ENCODE measurements at places on chromosomes 6 and 20.

DNA sequence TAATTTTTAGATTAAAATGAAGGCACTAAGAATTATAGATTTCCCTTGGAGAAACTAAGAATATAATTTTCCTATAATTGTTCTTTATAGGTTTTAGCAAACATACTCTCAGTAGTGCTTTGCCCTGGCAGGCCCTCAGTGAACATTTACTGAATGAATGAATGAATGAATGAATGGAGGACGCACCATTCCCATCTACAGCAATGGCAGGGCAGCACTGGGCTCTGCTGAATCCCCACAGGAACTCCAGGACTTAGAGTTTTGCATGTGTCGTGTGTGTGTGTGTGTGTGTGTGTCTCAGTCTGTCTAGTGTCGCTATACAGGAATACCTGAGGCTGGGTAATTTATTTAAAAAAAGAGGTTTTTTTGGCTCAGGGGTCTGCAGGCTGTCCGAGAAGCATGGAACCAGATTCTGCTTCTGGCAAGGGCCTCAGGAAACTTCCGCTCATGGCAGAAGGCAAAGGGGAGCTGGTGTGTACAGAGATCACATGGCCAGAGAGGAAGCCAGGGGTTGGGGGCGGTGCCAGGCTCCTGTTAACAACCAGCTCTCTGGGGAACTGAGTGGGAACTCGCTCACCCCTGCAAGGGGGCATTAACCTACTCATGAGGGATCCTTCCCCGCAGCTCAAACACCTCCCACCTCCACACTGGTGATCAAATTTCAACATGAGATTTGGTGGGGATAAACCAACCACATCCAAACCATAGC is 20.1 kb downstream of the RNASET2 start:
- no peak for DNase-seq

DNA sequence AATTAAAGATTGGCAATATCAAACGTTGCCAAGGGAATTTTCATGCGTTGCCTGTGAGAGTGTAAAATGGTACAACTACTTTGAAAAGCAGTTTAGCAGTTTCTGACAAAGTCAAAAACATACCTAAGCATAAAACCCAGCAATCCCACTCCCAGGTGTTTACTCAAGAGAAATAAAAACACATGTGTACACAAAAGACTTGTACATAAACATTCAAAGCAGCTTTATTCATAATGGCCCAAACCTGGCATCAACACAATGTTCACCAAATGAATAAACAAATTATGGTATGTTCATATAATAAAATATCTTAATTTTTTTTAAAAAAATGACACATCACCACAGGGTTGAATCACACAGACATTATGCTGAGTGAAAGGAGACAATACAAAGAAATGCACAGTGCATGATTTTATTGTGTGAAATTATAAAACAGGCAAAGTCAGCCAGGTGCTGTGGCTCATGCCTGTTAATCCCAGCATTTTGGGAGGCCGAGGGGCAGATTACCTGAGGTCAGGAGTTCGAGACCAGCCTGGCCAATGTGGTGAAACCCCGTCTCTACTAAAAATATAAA is 240.4 kb upstream of the MARCKS start:
- DNase-seq, result no peak

GRCh38 chr6:107460083-107460631 is 793 bp upstream of the PDSS2 start:
- DNase-seq, result no peak

DNA sequence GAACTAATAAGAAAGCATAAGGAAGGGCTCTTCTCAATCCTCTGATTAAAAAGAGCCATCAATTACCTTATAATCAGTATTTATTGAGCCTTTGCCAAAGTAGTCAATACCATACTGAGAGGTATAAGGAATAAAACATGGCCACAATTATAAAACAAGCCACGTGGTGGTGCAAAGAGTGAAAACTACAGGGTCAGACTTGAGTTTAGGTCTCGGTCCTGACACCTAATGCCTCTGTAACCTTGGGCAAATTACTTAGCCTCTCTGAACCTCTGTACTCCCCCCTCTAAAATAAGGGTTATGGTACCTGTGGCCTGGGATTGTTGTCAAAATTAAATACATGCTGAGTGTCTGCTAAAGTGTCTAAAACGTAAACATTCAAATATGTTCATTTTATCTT is 11.8 kb downstream of the TRIM10 start:
- DNase-seq, result no peak

DNA sequence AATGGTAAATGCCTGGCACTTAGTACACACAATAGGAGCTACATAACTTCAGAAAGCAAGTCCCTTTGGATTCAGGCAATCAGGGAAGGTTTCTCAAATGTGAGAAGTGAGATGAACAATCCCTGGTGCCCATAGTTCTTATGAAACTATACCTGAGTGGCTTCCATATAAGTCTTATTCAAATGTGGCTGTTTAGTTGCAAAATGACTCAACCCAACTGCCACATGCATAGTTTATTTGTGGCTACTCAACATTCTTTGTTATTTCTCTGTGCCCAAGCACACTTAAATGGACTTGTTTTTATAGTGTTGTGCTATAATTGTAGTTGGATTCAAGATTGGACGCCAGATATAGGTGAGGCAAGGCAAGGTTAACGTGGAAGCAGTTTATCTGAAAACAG is 93.7 kb upstream of the ATXN1 start:
- DNase-seq, result no peak

DNA sequence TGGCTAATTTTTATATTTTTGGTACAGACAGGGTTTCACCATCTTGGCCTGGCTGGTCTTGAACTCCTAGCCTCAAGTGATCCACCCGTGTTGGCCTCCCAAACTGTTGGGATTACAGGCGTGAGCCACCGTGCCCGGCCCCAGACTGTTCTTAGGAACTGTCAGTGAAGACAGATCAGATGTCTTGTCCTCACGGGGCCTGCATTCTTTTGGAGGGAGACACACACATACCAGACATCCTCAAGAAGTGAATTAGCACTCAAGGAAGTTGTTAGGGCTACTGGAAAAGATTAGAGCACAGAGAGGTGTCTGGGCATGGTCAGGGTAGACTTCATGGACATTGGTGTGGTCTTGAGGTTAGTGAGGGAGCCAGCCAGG is 10.3 kb upstream of the LPIN3 start:
- DNase-seq, result no peak

GRCh38 chr6:5093231-5094015 is 8.3 kb downstream of the PPP1R3G start:
- no peak for DNase-seq

DNA sequence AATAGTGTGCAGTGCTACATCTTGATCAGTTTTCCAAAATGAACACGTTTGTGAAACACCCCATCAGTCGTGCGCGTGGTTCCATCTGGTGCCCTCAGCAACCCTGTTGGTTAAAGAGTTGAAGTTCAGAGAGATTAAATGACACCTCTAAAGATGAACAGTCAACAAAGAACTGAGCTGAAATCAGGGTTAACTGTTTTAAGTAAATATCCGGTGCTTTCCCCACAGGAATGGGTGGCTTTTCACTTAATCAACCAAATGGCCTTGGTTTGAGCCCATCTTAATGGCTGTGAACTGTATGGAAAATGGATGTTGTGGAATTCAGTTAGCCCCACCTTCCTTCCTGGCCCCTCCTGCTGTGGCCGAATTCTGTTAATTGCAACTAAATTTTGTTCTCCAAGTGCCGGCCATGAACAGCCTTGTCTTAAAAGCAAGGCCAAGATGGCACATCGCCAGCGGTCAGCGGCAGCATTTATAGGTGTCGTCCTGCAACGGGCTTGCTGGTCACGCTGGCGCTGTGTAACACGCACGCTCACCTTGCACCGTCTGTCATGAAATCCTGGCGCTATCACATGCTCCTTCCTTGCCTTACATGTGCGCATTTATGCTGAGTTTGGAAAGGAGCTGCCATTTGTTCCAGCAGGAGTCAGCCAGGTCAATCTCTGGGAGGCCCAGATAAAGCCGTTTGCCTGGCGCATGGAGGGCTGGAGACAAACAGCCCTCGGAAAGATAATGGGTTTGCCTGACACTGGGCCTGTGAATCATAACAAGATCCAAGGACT is 164.5 kb downstream of the ERMARD start:
- DNase-seq, result no peak
